Mucosa of gallbladder (tissue), 1 donor: ENCODE measurements at places on chromosomes 3 and 15.
A peak's percentile ranks its signal among the peaks of the same experiment; 100 is the strongest.

GRCh38 chr3:32148351-32148750 lies 41.9 kb downstream of the GPD1L start:
- no peak for DNase-seq

DNA sequence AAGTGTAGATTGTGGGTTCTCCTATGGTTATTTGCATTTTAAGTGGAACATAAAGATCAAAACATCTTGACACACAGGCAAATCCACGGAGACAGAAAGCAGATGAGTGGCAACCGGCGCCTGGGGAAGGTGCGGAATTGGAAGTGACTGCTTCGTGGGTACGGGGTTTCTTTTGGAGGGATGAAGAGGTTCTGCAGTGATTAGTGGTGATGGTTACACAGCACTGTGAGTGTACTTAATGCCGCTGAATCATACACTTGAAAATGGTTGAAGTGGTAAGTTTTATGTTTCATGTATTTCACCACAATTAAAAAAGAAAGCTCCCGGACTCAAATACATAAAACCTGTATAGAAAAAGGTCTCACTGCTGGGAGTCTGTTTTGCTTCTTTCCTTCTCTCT lies 18.5 kb upstream of the VPS33B start:
- no peak for DNase-seq

DNA sequence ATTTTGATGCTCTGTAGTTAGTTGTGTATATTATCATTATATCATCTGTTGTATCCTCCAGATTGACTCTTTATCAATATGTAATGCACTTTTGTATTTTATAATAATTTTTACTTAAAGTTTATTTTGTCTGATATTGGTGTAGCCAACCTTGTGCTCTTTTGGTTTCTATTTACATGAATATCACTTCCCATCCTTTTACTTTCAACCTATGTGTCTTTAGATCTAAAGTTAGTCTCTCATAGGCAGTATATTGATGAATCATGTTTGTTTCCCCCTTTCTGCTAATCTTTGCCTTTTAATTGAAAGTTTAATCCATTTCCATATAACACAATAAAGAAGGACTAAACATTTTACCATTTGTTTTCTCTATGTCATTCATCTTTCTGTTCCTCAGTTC lies 28.1 kb upstream of the CD200R1L start:
- no peak for DNase-seq

DNA sequence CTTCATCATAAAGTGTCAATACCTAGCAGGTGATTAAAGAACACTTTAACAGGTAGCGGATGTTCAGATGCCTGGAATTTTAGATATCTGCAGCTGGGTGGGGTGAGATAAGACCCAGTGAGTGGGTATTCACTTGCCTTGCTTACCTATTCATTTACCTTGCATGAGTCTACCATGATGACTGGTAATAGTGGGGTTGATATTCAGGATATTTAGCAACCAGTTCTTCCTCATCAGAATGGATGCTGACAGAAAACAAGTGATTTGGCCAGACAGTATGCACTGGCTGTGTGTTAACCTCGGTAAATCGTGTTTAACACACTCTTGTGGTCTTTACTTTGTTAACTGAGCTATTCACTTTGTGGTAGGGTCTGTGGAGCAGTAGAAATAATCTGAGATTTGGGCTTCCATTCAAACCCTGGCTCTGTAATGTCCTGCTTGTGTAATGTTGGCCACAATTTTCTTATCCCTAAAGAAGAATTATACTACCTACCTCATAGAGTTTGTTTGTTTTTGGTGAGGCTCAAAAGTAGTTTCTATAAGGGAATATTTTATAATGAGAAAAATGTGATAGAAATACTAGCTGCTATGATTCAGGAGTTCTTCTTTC lies 391.9 kb upstream of the TBL1XR1 start:
- DNase-seq, result no peak

- DNase-seq, result no peak
Observed at GRCh38 chr3:108102420-108103039, 11.7 kb upstream of the CD47 start.

GRCh38 chr3:172217877-172218276 lies 178.5 kb downstream of the FNDC3B start:
- no peak for DNase-seq

GRCh38 chr3:10506696-10507095 lies 1.3 kb upstream of the ATP2B2 start:
- DNase-seq, result no peak

GRCh38 chr3:151468284-151468917 lies 7.5 kb upstream of the IGSF10 start:
- DNase-seq, result peak; percentile 50

- DNase-seq, result no peak
Observed at GRCh38 chr15:42727750-42728381, 9.1 kb downstream of the CDAN1 start.

DNA sequence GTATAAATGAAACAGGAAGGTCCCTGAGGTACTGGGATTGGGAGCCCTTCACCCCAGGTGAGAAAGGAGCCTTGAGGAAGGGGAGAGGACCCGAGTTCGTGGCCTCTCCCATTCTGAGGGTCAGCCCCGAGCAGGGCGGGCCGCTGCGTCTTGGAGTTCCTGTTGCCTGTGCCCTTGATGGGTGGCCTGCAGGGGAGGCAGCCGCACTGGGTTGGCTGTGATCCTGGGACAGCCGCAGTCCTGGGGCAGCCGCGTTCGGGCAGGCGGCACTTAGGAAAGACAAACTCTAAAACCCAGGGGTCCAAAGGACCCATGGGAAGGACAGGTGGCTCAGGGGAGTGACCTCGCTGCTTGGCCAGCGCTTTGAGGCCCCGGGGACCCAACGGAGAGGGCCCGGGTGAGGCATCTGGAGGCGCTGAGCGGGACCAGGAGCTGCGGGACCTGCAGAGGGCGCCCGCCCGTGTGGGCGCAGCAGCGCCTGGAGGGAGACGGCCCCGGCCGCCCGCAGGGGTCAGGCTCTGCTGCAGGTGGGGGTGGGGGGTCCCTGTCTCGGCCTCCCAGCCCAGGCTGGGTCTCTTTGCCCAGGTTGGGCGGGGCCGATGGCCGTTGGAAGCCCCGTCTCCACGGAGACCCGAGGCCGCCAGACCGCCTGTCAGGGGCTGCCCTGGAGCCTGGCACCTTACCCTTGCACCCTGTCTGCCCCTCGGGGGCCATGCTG lies 65.1 kb downstream of the HMCES start:
- DNase-seq, result no peak

GRCh38 chr3:14550651-14551611 lies 10.8 kb upstream of the GRIP2 start:
- no peak for DNase-seq

DNA sequence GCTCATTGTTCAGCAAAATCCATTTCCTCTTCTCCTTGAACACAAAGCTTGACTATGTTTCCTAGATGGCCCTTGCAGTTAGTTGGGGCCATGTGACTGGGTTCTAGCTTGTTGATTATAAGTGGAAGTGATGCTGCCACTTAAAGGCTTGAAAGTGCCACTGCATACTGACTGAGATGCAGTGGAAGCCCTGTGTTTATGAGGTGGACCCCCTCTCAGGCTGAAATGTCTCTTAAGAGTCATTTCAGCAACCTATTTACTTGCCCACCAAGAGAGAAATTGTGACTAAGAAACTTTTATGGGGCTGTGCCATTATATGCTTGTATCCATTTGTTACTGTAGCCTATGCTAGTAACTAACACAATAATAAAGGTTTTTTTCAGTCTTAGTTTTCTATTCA lies 8.4 kb upstream of the ANP32A start:
- no peak for DNase-seq

DNA sequence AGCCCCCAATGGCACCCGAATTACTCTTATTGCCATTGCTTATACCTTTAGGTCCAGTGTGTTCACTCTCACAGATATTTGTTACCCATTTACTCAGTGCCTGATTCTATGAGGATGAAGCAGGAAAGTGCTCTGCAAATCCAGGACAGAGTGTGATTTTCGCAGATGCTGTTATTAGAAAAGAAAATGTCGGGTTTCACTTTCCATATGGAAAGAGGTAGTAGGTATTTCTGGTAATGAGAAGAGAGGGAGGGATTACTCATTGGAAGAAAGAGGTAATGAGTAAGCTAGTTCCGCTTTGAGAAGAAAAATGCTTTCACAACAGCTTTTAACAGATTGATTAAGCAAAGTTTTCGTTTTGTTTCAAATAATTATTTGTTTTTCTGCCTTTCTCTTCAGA lies 336.3 kb upstream of the CFAP20DC start:
- no peak for DNase-seq

- peak; percentile 10 for DNase-seq
Observed at GRCh38 chr15:35912196-35912595, 366.2 kb upstream of the DPH6 start.

GRCh38 chr15:39235084-39235795 lies 345.6 kb upstream of the THBS1 start:
- DNase-seq, result no peak

DNA sequence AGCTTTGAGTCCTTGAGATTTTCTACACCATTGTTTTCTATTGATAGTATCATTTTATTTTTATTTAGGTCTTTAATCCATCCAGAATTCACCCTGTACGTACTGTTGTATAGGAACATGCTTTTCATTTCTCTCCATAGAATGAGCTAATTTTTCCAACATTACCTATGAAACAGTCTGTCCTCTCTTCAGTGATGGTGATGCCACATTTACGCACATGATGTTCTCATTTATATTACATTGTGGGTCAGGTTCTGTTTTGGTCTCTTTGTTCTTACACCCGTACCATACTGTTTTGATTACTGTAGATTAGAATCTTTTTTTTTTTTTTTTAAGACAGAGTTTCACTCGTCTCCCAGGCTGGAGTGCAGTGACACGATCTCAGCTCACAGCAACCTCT lies 17.7 kb upstream of the VWA5B2 start:
- no peak for DNase-seq

GRCh38 chr3:186519021-186519658 lies 25.0 kb downstream of the CRYGS start:
- DNase-seq, result no peak

DNA sequence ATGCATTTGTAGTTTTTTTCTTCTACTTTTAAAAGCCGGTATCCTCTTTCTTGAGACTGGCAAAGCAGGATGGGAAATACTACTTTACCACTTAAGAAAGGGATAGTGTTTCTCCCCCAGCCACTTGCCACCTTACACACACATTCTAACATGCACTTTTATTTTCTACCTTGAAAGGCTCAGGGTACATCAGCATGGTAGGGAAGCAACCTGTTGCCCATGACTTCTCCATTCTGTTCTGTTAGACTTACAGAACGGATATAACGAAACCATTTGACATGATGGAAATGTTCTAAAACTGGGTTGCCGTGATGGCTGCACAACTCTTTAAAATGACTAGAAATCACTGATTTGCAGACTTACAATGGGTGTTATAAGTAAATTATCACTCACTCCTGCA lies 405.5 kb downstream of the SHQ1 start:
- no peak for DNase-seq

DNA sequence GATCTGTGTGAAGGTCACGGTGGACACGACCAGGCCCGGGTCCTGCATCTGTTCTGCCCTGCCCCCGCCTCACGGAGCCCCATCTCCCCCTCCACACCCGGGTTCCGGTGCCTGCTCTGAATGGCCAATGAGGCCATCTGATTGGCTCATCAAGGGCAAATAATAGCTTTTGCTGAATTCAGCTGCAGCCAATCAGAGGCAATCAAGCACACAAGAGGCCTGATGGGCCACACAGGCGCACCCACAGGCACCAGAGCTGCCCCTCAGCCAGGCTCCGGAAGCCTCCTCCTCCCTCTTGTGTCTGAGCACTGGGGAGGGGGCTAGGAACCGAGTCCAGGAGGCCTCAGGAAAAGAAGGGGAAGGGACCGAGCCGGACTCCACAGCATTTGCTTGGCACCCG lies 49.5 kb downstream of the CACNA2D2 start:
- DNase-seq, result no peak

DNA sequence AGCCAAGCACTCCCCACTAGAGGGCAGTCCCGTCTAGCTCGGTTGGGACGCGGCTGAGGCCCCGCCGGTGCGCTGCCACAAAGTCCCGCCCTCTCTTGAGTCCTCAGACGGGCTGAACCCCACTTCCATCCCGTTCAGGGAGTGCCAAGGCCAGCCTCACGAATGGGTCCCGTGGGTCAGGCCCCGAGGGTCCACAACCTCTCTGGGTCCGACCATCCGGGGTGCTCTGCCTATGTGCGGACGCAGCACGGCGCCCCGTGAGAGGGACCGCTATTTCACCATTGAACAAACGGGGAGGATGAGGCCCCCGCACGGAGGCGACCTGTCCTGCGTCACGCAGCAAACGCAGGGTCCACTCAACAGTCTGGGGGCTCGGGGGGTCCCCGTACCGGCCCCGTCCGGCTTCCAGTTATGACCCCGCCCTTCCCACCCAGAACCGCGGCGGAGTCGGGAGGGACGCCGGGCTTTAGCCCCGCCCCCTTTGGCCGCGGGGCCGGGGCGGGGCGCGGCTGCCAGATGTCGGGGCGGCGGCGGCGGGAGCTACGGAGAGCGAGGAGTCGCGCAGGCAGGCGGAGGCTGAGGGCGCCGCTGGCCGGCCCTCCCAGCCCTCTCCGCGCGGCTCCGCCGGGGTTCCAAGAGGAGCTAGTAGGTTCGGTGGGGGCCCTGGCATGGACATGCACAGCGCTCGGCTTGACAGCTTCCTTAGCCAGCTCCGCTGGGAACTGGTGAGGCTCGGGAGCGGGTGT lies at the start of gene INKA1:
Gene INKA1 (plus strand): TSS at position 543 of the 746 bp plus-strand sequence. CDS start 132 bp downstream, at position 675.
- DNase-seq, result peak; percentile 90

DNA sequence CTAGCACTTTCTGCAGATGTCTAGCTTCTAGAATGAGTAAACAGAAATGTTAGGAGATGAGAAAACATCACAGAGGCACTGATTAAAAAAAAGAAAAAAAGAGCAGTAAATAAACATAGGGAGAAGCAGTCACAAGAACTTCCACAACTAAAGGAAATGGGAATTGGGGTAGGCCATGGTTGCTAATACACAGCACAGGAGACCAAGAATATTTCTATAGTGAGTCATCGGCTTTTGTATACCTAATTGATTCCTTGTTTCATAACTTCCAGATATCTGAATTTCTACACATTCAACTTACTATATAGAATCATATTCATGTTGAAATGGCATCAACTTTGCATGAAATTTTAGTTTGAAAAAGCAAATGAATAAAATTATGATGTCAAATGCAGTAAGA lies 47.3 kb upstream of the TCF12 start:
- DNase-seq, result peak; percentile 27

- DNase-seq, result no peak
Observed at GRCh38 chr3:39271363-39271914, 8.4 kb downstream of the CX3CR1 start.

GRCh38 chr3:160968761-160969160 lies 136.4 kb downstream of the B3GALNT1 start:
- DNase-seq, result no peak

GRCh38 chr3:83226751-83227150 lies 1465.3 kb upstream of the GBE1 start:
- DNase-seq, result no peak
